Effector memory CD8-positive, alpha-beta T cell (primary cell): ENCODE measurements at places on chromosomes 11 and 22.

GRCh38 chr11:19436932-19437331 is 196.2 kb upstream of the E2F8 start:
- DNase-seq = no peak
- peaks cover 3% of the 10 kb centered on the region for H3K36me3 ChIP-seq
- H3K4me3 ChIP-seq = no peak overlapping the region
- H3K27ac ChIP-seq = no peak overlapping the region
- peaks cover 47% of the 10 kb centered on the region for H3K27me3 ChIP-seq
- H3K4me1 ChIP-seq = no peaks in the 10 kb centered on the region

DNA sequence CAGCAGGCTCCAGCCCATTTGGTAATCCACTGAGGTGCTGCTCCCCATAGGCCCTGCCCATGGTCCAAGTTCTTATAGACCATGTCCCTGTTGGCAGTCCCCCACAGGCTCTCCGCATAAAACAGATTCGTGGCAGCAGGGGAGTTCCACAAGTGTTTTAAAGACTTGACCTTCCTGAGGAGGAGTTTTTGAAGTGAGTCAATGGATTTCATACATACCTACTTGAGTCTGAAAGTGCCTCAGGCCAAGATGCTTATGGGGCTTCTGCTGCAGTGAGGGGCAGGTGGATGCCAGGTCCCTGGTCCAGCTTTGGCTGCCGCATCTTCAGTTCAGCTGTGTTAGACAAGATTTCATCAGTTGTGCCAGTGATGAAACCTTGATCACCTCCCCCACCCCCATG is 43.3 kb downstream of the CABIN1 start:
- H3K27ac ChIP-seq = no peak overlapping the region
- peaks cover 51% of the 10 kb centered on the region for H3K36me3 ChIP-seq
- DNase-seq = no peak
- no peak overlapping the region for H3K4me3 ChIP-seq

DNA sequence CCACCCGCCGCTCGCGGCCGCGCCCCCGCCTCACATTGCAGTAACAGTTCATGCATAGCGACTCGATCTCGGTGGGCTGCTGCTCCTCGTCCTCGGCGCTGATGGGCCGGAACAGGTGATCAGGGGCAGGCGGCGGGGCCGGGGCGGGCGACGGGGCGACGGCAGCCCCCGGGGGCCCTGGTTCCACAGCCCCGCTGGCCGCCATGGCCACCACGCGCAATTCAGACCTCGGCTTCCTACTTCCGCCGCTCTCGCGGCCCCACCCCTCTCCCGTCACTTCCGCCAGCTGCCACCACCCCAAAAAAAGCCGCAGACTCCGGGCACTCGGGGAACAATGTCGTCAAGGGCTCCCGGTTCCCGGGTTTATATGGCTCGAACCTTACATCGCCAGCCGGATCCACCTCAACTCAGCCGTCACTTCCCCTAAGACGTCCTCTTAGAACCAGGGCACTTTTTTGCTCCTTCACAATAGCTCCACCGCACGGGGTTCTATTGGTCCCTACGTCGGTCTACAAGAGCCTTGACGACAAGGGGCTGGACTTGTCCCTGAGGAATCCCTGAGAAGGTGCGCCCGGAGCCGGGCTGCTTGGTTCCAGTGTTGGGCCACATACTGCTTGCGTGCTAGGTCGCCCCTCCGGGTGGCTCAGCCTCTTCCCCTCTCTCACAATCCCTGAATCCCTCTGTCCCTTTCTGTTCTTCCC is at the start of gene ZPR1:
Gene ZPR1 (minus strand): TSS at position 238 of the 701 bp plus-strand sequence. CDS start 33 bp downstream, at position 205.
- H3K4me1 ChIP-seq = peaks cover 40% of the 10 kb centered on the region
- H3K27me3 ChIP-seq = no peaks in the 10 kb centered on the region
- H3K4me3 ChIP-seq = peak within 1 kb of the TSS; percentile 97
- peaks cover 55% of the 10 kb centered on the region for H3K36me3 ChIP-seq

DNA sequence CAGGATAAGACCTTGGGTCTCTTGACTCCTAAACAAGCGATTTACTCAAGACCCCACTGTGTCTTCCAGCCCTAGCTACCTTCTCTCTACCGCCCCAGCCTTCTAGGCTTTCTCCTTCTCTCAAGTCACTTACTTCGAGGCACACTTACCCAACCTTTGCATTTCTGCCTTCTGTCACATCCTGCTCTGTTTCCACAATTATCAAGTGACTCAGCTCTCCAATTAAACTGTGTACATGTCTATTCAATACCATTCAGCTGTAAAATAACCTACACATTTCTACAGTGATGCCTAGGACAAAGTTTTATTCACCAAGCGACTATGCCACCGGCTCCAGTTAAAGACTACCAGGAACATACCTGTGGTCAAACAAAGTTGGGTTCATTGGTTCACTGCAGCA is 69.0 kb downstream of the LARGE1 start:
- H3K27me3 ChIP-seq = peaks cover 6% of the 10 kb centered on the region
- H3K36me3 ChIP-seq = no peaks in the 10 kb centered on the region
